ENCODE measurements at places on chromosomes 6 and 20.

- no peak for DNase-seq
Measured at GRCh38 chr6:93785694-93786030, 366.3 kb upstream of the EPHA7 start.

GRCh38 chr6:44269178-44269920 lies 901 bp upstream of the TMEM151B start:
- DNase-seq = no peak

DNA sequence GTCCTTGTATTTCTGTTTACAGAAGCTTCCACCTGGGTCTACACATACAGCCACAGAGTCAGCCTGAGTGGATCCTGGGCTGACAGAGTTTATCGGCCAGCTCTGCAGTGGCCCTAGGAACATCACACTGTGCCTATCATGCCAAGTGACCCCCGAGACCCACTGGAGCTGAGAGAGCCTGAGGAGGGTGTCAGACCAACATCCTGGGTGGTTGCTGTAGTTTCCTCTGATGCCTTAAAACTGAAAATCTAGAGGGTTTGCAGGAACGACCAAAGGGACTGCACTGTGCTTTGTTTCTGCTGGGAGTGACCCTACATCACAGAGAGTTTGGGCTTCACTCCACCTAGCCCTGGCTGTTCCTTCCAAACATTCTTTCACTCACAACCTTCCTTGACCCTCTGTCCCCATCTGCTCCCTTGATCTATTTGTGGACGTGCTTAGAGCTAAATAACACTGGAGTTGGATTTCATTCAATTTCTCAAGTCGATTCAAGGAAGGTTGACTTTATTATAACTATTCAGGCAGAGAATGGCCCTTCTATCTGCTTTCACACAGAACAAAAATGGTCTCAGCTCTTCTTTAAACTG lies 18.1 kb downstream of the MYLK4 start:
- no peak for DNase-seq

- no peak for DNase-seq
Measured at GRCh38 chr6:102015431-102015830, 621.9 kb downstream of the GRIK2 start.

GRCh38 chr20:60057866-60058807 lies 99.9 kb downstream of the CDH26 start:
- DNase-seq = no peak

DNA sequence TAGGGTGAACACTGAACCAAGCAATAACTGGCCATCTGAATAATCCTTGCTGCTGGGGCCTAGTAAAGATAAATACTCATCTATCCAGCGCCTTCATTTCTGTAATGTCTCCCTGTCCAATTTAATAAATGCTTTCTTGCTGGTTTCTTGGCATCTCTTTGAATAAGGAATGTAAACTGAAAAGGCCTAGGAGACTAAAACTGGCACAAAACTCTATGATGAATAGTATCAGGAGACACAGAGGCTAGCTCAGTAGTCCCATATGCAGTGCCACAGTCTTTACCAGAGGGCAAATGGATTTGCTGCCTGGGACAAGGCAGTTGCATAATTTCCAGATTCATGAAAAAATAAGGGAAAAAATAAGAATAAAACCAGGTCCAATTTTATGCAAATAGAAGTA lies 324.4 kb downstream of the CENPW start:
- no peak for DNase-seq

DNA sequence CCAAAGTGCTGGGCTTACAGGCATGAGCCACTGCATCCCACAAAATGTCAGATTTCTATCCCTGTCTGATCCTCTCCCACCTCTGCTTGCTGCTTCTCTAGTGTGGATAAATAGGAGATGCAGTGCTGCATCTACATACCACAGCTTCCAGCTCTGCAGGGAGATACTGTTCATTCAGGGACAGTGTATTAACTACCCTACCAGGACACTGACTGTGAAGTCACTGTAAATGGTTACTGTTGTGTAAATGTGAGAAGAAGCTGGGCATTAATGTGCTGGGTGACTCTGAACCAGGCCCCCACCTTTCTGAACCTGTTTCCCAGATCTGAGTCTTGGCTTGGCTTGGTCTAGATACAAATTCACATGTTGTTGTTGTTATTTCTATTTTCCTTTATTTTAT lies 488.6 kb upstream of the SULF2 start:
- no peak for DNase-seq

DNA sequence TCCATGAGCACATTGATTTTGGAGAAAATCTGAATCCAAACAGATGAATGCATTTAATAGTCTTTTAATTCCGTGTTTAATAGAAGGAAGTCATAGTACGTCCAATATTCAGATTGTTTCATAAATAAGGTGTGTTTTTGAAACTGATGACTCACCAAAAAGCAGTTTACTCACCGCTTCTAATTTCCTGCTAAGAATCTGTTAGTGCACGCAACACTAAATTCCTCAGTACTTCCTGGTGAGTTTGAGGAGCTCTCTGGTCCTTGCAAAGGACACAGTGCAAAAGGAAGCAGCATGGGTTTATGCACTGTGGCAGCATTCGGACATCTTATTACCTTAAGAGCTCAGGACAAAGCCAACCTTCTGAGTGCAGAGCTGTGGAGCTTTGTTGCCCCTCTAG lies 2.3 kb upstream of the ADGRF1 start:
- DNase-seq = no peak

DNA sequence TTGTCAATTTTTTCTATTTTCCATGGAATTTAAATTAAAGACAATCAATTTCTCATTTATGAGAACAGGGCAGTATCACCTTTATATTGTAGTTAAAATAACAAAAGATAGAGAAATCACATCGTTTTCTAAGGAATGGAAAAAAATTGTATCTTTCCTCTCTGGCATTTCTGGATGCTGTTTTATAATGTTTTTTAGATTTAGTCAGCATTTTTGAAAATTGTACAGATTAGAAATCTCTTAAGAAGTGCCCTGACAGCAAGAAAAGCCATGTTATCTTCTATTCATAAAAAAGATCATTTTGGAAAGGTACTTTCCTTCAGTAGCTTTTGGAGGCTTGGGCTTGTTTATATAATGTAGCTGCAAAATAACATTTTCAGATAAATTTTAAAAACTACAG lies 116.9 kb downstream of the PLG start:
- DNase-seq = no peak

DNA sequence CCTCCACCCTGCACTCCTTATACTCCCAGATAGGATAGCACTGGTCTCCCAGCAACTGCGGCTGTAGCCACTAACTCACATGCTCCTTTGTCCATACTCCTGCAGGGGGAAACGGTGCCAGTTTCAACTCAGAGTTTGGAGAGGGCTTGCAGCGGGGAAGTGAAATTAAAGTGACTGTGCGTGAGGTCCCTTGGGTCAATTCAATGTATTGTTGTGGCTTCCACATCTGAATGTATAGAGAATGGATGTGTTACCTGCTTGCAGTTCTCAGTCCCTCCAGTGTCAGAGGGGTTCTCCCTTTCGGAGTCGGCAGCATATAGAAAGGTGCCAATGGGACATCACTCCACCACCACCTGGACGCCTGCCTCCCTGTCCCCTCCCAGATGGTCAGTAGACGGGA lies 93.6 kb upstream of the CNKSR3 start:
- DNase-seq = no peak

- DNase-seq = no peak
Measured at GRCh38 chr20:7908905-7909304, 31.4 kb downstream of the HAO1 start.

DNA sequence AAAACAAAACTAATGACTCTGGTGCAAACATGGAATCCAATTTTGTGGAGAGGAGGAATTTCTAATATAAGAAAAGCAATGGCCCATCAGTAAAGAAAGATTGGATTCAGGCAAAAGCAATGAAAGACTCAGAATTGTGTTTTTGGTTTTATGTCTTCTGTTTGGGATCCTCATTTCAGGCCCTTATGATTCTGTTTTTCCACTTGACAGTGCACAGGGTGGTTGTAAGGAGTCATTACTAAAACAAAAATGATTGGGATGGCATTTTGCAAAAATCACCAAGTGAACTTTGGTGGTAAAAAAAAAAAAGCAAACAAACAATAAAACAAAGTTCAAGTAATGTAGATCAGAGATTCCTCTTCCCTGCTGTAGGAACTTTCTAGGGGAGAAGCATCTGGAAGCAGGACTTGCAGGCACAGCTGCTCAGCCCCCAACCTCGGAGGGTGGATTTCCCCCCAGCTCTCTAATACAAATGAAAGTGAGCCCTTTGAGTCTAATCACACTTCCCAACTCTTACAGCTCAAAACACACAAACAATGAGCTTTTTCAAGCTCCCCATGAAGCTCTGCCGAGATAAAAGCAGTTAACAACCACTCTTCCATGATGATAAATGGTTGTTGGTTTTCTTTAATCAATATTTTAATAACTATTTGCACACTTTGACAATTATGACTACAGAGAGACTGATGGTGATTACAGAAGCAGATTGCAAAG lies 177.7 kb downstream of the ZDHHC14 start:
- DNase-seq = no peak

DNA sequence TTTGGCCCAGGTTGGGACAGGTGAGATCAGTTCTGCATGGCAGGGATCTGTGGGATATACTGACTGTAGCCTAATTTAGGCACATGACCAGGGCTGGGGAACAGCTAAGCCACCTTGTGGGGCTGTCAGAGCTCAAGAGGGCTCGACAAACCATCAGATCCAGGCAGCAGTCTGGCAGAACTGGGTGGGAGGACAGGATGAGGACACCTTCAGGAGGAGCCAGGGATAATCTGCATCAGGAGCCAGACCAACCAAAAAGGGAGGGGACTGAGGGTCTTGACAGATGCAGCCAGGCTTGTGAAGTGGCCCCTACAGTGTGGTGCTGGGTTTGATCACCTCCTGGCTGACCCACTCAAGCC lies 123.4 kb downstream of the MAFB start:
- no peak for DNase-seq

DNA sequence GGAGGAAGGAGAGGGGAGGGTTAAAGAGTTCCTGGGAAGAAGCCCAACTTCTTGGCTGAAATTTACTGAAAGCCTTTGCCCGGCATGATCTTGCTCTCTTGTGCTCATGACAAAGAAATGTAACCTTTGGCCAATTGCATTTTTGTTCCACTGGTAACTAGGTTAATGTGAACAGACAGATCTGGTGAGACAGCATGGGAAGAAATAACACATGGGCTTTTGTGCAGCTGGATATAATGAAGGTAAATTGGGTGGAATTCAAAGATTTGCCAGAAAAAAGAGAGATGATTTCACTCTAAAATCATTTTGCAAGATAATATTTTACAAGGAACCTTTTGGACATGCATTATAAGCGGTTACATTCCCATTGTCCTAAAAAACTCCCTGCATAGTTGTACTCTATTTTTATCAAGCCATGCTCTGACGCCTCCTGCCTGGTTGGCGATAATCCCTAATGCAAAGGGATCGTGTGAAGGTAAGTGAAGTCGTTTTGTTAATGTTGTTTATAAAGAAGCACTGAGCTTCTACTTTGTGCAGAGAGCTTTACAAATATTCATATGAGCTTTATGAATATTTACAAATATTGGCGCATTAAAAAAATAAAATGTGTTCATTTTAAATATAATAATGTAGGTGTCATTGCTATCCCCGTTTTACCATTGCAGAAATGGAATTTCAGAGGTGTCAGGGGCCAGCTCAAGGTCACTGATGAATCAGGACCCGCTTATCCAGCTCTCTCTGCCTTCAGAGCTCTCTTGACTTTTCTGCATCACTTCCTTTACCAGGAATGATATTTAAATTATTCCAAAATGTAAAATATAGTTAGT lies 161.3 kb upstream of the AGPAT4 start:
- DNase-seq = no peak

DNA sequence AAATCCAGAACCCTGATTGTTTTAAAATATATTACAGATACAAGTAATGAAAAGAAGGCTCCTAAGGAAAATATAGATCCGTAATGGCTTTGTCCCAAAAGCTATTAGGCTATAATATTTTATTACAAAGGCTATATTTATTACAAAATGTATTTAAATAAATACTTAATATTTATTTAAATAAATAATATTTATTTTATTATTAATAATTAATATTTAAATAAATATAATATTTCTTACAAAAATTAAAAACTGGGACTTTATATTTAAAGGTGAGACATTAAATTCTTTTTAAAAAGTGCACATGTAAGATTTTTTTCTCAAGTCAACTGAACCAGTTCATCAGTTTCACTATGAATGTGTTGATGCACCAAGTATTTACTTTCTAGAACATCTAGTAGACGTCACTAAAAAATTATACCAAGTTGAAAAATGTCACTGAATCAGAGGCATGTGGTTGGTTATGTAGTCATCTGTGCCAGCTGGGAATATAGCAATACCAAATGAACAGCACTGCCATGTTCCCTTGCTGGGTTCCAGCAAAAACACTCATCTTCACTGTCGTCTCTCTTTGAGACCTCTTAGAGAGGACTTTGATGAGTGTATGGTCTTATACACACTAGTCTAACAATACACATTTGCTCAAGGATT lies 278.9 kb downstream of the ESR1 start:
- no peak for DNase-seq

GRCh38 chr6:34057191-34057590 lies 88.7 kb downstream of the GRM4 start:
- DNase-seq = no peak

DNA sequence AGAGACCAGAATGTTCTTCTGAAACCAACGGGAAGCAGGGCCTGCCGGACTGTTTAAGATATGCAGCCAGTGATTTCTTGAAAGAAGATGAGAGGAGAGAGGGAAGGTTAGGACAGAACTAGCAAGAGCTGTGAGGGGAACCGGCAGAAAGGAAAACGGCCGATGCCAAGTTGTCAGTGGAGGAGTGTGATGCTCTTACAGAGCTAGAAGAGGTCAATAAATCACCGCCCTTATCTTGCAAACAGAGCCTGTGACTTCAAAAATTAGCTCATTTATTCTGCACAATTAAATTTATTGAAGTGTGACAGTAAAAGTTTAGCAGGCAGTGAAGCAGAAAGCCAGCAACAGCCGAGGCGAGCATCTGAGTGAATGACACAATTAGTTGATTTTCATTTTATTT lies 509.5 kb upstream of the ID4 start:
- DNase-seq = no peak

- DNase-seq = no peak
Measured at GRCh38 chr6:55812509-55812908, 62.9 kb downstream of the BMP5 start.

DNA sequence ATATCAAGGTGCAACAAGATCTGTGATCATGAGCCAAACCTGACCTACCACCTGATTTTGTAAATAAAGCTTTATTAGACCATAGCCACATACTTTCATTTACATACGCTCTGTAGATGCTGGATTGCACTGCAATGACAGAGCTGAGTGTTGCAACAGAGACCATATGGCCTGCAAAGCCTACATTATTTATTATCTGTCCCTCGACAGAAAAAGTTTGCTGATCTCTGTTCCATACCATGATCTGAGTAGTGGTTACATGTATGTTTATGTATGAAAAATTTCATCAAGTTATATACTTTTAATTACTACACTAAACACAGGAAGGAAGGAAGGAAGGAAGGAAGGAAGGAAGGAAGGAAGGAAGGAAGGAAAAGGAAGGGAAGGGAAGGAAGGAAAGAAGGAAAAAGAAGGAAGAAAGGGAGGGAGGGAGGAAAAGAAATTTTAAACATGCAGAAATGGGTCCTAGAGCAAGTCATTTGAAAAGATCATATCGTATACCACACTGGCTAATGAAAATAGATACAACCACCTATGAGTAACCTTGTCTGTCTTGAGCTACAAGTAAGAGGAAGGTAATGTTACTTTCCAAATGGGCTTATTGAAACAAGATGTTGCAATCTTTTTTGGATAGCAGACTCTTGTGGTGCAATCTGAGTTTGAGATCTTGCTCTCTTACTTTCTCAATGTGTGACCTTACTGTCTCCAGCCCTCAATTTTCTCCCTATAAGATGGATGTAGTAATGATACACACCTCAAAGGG lies 441.0 kb downstream of the KIF16B start:
- no peak for DNase-seq
